ENCODE measurements at places on chromosomes 7 and 10. TPM values are rescaled to one million over a fixed set of nuclear protein-coding genes. Genes with fewer than 3 reads are reported as not detected.

The COL28A1 gene
- total RNA-seq, result 0.29 TPM

The EPO gene
- total RNA-seq, result not detected

The ENTPD7 gene
- 35.5 TPM for total RNA-seq

The COBL gene
- under 0.01 TPM for total RNA-seq

GRCh38 chr7:7924303-7924702 is 44.3 kb upstream of the GLCCI1 start:
- H3K36me3 ChIP-seq, result no peaks in the 10 kb centered on the region
- H3K27ac ChIP-seq, result no peak overlapping the region
- no peaks in the 10 kb centered on the region for H3K4me1 ChIP-seq

- no peak overlapping the region for H3K4me3 ChIP-seq
- no peak overlapping the region for H3K27ac ChIP-seq
- H3K27me3 ChIP-seq, result peaks cover 7% of the 10 kb centered on the region
- no peaks in the 10 kb centered on the region for H3K4me1 ChIP-seq
- no peak for DNase-seq
Measured at GRCh38 chr10:69538461-69538860, 34.8 kb downstream of the NEUROG3 start.

- H3K4me1 ChIP-seq, result no peaks in the 10 kb centered on the region
- no peak for DNase-seq
Measured at GRCh38 chr7:140439359-140439758, 35.5 kb downstream of the RAB19 start.

DNA sequence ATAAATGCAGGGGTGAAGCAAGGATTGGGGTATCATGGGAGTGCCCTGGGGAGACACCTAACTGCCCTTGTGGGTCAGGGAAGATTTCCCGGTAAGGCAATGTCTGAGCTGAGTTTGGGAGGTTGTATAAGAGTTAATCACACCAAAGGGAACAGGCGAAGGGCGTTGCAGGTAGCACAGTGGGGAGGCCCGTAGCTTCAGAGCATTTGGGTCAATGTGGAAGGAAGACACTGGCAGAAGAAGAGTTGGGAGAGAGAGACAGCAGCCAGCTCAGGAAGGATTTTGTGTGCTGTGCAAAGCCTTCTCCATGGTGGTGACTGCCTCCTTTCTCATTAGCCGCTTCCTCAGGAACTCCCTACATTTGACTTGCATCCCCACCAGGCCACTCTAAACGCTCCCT is 80.8 kb upstream of the LEP start:
- H3K36me3 ChIP-seq, result no peaks in the 10 kb centered on the region
- H3K4me1 ChIP-seq, result peaks cover 9% of the 10 kb centered on the region
- H3K4me3 ChIP-seq, result no peak overlapping the region
- peaks cover 52% of the 10 kb centered on the region for H3K27me3 ChIP-seq

DNA sequence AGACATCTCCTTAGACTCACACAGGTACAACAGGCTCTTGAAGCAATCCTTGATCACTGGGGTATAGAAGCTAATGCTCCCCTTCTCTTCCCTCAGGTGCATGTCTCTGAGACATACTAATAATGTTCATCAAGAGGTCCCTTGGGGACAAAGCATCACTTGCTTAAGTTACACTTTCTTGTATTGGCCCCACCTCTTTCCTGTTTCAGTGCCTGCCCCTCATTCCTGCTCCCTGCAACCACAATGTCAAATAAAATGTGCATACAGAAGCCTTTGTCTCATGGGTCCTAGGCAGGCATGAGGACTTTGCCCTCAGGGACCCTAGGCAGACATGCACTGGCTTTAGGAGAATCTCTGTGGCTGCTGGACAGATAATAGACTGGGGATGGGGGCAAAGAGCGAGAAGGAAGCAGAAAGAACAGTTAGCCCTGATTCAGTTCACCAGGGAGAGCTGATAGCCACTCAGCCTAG is 175.0 kb upstream of the NPY start:
- no peak overlapping the region for H3K27ac ChIP-seq
- no peaks in the 10 kb centered on the region for H3K36me3 ChIP-seq
- no peaks in the 10 kb centered on the region for H3K4me1 ChIP-seq
- DNase-seq, result no peak
- H3K4me3 ChIP-seq, result no peak overlapping the region

DNA sequence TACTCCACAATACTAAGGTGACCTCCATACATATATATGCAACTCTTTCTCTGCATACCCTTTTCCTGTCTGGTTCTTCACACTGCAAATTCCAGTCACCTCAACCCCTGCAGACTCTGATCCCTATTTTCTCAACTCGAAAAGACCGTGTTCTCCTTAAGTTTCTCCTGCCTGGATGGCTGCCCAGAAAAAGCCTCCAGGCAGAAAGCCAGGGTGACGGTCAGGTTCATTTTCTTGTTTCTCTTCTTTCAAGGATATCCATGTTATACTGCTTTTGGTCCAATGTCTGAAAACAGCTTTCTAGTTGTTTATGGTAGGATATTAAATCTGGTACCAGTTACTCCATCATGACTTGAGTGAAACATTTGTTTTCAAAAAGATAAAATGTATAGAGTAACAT is 267.8 kb upstream of the MYO3A start:
- no peak for DNase-seq
- no peaks in the 10 kb centered on the region for H3K36me3 ChIP-seq

GRCh38 chr10:9762966-9763656 is 1254.6 kb upstream of the CELF2 start:
- H3K4me3 ChIP-seq, result no peak overlapping the region
- H3K27me3 ChIP-seq, result no peaks in the 10 kb centered on the region
- peak; percentile 93 for DNase-seq
- no peaks in the 10 kb centered on the region for H3K36me3 ChIP-seq
- H3K4me1 ChIP-seq, result peaks cover 18% of the 10 kb centered on the region

DNA sequence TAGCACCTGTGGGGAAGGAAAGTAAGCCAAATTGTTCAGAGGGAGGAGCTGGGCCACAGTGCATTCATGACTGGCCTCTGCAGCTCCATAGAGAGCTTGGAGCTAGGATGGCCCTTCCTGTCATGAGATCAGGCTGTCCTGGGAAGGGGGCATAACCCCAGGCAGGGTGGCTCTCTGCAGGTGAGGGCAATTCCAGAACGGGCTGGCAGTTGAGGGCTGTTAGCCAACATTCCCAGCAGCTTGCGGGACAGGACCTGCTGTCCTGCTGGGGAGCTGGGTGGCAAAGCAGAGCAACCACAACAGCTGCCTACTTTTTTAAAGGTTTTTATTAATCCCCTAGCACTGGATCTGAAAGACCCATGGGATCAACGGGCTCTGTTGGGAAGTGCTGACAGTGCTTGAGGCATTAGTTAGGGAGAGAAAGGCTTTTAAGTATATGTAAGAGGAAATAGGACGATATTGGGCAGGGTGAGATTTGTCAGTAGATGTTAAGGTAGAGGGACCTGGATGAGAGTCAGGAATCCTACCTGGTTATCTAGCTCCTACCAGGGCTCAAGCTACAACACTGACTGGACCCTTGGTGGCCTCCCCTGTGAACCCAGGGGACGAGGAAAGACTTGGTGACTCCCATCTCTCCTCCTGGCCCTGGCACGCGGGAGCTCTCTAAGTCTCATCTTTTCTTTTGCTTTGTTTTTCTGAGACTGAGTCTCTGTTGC is 77.8 kb downstream of the NAMPT start:
- H3K36me3 ChIP-seq, result no peaks in the 10 kb centered on the region
- peak; percentile 35 for DNase-seq
- H3K27me3 ChIP-seq, result no peaks in the 10 kb centered on the region
- no peaks in the 10 kb centered on the region for H3K4me1 ChIP-seq
- no peak overlapping the region for H3K27ac ChIP-seq

- H3K4me1 ChIP-seq, result no peaks in the 10 kb centered on the region
- H3K36me3 ChIP-seq, result no peaks in the 10 kb centered on the region
- DNase-seq, result peak; percentile 48
- H3K27me3 ChIP-seq, result peaks cover 73% of the 10 kb centered on the region
Measured at GRCh38 chr7:151886783-151887182, 9.9 kb upstream of the PRKAG2 start.

DNA sequence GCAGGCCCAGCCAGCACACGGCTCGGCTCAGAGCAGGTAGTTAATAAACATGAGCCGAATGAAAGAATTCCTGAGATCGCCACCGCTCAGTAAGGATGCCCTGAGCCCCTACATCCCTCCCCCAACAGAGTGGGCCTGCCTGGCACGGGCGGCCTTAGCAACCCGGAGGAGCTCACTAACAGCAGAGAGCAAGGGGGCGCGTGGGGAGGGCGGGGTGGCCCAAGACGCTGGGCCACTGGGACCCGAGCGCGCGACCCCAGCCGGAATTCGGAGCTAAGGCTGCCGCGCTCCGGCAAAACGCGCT is 403 bp upstream of the ENO4 start:
- peak overlapping the region; percentile 79 for H3K4me3 ChIP-seq
- H3K27ac ChIP-seq, result no peak overlapping the region
- no peak for DNase-seq
- no peaks in the 10 kb centered on the region for H3K36me3 ChIP-seq
- peaks cover 10% of the 10 kb centered on the region for H3K4me1 ChIP-seq
- peaks cover 9% of the 10 kb centered on the region for H3K27me3 ChIP-seq
